GM23338 (cell line): ENCODE measurements at places on chromosomes 12 and 14.

GRCh38 chr14:102359341-102359740, 3.3 kb downstream of the CINP start:
- DNase-seq, result no peak

DNA sequence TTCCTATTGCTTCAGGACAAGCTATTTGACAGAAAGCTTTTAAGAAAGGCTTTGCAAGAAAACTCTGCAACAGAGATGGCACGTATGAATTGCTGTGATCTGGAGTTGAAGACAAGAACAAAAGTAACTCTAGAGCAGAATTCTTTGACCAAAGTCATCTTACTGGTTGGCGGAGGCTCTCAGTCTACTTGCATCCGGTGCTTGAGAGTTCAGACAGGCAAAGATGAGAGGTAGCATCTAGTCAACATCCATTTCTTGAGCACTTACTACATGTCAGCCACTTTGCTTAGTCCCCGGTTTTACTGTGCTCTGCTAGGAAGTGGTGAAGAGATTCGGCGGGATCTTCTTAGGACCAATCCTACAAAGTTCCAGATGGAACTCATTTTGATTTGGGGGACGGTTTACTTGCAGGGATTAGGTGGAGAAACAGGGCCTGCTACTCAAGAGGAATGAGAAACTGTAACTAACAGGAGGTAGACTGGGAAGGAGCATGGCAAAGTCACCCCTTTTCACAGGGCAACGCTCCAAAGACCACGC, 404 bp upstream of the CCDC91 start:
- DNase-seq, result no peak

DNA sequence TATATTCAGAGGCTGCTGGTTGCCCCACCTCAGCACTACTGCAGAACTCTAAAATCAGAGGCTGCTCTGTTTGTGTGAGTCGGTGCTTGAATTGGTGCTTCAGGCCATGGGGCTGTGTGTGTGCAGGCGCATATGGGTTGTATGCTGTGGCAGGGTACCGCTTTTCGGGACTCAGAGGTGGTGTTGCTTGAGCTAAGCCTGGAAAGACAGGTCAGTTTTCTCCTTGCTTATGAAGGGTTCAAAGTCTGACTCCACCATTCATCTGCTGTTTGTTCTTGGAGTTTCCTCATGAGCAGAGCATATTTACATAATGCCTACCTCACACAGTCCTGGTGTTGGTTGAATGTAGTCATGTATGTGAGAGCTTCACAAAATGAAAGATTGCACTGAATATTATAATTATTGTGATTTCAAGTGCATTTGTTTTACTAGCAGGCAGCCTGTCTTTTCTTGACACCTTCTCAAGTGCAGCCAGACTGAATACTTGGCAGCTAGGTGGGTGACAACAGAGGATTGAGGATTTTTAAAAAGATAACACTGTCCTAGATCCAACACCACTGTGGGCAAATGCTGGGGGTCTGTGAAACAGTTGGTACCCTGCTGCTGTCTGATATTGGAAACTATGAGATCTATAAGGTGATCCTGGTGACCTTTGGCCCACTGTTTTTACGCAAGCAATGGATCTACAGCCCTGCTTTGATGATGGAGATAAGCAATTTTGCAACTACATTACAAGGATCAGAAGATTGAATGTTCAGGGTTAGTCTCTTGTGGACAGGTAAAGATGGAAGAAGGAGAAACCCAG, 1.0 kb upstream of the ANG start:
- DNase-seq, result no peak

- no peak for DNase-seq
Observed at GRCh38 chr14:101257551-101257950, 303.7 kb upstream of the DIO3 start.

DNA sequence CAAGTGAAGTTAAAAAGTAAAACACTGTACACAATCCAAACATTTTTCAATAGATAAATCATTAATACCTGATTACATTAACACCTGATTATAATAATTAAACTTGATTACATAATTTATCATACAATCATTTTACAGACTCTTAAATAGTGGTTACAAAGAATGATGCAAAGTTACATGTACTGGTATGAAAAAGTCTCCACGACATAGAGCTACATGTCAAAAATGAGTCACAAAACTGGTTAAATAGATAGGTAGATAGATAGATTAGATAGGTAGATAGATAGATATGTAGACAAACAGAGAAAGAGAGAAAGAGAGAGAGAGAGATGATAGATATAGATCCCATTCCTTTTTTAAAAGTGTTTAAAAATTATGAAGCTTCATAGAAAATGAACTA, 109.2 kb downstream of the NUAK1 start:
- DNase-seq, result no peak

DNA sequence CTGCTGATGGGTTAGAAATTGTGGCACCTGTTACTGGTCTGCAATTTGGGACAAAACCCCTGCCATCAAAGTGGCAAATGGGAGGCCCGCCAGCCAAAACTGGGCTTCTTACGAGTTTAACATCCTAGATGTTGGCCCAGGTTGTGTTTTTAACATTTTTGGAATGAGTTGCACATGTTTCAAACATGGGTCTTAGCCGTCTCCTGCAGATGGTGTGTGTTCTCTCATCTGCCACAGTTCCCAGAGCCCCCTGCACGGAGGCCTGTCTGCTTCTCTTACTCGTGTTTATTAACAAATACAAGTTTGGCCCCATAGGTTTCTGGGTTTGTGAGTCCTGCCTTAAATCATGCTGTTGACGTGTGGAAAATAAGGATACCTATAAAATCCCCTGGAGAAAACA, 46.5 kb downstream of the CACNA2D4 start:
- DNase-seq, result no peak

DNA sequence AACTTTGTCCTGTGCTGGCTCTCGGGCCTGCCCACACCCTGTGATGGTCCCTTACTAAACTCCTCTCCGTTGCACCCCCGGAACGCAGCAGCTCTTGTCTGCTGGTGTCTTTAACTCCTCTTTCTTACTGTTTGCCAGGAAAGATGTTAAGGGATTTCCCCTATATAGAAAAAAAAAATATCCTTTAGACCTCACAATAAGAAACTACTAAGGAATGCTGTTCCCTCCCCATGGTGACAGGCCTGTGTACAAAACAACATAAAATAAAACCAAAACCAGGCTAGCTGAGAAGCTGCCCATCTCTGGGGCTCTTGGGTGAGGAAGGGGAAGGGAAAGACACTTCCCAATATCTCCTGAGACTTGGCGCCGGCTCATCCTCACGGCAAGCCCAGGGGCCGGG, 95.4 kb downstream of the CHGA start:
- DNase-seq, result no peak

DNA sequence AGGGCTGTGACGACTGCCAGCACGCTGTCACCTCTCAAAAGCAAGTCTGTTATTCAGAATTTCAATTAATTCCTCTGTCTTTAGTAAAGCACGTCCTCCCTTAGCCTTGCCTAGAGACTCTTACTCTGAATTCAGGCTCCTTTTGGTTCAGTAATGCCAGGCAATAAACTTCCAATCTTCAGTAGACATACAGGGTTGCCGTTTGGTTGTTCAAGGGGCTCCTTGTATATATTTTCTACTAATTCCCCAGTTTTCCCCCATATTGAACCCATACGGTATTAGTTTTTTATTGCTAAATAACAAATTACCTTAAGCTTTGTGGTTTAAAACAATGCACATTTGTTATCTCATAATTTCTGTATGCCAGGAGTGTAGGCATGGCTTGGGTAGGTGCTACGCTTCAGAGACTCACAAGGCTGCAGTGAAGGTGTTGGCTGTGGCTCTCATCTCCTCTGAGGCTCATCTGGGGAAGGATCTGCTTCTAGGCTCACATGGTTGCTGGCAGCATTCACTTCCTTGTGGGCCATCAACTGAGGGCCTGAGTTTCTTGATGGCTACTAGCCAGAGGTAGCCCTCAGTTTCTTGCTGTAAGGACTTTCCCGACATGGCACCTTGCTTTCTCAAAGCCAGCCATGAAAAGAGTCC, 7.3 kb upstream of the CLECL1 start:
- DNase-seq, result no peak

- DNase-seq, result peak; percentile 93
Observed at GRCh38 chr14:105489542-105490266, 1.3 kb upstream of the TEDC1 start.

- DNase-seq, result no peak
Observed at GRCh38 chr12:4422985-4423384, 22.6 kb downstream of the FGF6 start.

- peak; percentile 10 for DNase-seq
Observed at GRCh38 chr12:51124504-51124903, 41.1 kb upstream of the CSRNP2 start.

GRCh38 chr12:108614639-108615038, 16.8 kb upstream of the TMEM119 start:
- DNase-seq, result no peak

GRCh38 chr14:95183082-95183481, 25.8 kb upstream of the DICER1 start:
- no peak for DNase-seq

- no peak for DNase-seq
Observed at GRCh38 chr12:124306686-124307555, 12.0 kb downstream of the RFLNA start.

- no peak for DNase-seq
Observed at GRCh38 chr14:76514213-76514998, 138.5 kb downstream of the ESRRB start.

DNA sequence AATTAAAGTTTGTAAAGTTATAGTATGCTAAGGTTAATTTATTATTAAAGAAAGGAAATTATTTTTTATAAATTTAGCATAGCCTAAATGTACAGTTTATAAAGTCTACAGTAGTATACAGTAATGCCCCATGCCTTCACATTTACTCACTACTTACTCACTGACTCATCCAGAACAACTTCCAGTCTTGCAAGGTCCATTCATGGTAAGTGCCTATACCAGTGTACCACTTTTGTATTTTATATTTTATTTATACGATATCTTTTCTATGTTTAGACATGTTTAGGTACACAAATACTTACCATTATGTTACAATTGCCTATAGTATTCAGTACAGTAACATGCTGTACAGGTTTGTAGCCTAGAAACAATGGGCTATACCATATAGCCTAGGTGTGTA, 95.1 kb upstream of the GRIN2B start:
- DNase-seq, result no peak

GRCh38 chr14:79663453-79663852, 547.9 kb downstream of the DIO2 start:
- DNase-seq, result no peak

DNA sequence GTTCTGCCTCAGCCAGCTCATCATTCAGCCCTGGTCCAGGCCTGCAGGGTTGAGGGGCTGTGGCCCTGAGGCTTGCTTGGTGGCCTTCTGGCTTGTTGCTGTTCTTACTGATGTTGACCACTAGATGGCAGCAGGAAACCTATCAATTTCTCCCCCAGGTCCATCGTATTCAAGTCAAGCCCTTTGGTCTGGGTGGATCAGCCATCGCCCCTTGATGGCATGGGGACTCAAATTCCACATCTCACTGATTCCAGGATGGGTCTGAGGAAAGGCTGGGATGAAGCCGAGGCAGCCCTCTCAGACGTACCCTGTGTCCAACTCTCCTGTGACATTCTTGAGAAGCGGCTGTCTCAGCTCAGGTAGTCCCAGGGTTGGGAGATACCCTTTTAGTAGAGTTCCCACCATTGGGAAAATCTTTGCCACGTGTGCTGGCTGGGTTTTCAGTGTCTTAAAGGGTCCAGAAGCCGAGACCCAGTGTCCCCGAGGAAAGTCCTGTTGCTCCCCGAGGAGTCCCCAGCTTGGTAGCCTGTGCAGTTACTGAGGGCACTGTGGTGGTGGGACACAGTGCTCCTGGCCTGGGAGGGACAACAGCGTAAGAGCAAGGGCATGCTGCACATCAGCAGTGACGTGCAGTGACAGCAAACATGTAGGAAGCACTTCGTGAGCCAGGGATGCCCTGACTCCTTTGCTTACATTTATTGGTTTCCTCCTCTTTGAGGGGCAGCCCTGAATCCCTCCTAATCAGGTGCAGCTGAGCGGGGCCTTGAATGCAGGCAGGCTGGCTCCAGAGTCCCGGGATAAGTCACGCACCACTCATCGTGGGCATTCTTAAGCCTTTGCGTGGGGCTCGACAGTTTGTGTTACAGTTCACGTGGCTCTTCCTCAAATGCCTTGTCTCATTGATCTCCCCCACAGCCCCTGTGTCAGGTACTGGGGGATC, 58.6 kb downstream of the TSPAN9 start:
- DNase-seq, result peak; percentile 91

DNA sequence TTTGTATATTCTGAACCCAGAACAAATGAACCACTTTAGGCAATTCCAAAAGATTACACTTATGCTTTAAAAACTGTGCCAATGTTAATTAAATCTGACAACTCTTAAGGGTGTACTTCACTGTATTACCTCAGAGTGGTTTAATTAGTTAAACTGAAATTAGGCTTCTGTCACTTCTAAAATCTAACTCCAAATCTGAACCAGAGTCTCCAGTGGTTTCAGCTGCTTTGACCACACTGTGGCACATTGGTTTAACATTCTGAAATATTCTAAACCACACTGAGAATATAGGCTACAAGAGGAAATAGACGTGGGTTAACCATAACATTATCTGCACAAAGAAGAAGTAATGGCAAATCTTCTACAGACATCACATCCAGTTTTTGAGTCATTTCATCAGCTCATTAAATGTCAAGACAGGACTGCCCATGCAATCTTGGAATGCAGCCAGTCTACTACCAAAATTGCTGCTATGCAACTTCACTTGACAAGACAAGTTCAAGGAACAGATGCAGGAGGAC, 94.8 kb downstream of the LRP6 start:
- no peak for DNase-seq

- DNase-seq, result no peak
Observed at GRCh38 chr12:85552461-85552860, 272.4 kb downstream of the ALX1 start.

DNA sequence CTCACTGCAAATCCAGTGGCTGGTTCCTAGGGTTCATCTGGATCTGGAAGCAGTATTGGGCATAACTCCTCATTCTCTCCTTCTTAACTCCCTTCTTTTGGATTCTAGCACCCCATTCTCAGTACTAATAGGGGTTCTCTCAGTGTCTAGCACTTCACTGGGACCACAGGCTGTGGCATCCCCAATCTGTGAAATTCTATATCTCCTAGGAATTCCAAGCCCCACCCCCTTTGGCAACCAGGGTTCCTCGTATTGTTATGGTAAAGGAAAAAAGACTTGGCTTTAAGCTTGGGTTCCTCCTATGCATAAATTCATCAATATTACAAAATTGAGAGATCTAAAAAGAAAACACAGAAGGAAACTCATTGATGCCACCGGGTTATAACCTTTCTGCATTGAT, 45.0 kb upstream of the FBXO21 start:
- DNase-seq, result peak; percentile 77

GRCh38 chr14:20327005-20327869, 5.8 kb downstream of the CCNB1IP1 start:
- DNase-seq, result peak; percentile 77

GRCh38 chr12:10965476-10965875, 21.2 kb downstream of the TAS2R50 start:
- DNase-seq, result no peak

- no peak for DNase-seq
Observed at GRCh38 chr14:94775871-94776210, 5.9 kb upstream of the GSC start.

- DNase-seq, result peak; percentile 86
Observed at GRCh38 chr12:48185181-48185919, 1.9 kb downstream of the CCDC184 start.

GRCh38 chr12:71685312-71685906, 473 bp upstream of the TMEM19 start:
- DNase-seq, result no peak
